ENCODE measurements at places on chromosomes 5 and 9. TPM values are rescaled to one million over a fixed set of nuclear protein-coding genes. Genes with fewer than 3 reads are reported as not detected.

GRCh38 chr5:45672271-45672670 is 23.9 kb downstream of the HCN1 start:
- no peaks in the 10 kb centered on the region for H3K27me3 ChIP-seq
- no peak for DNase-seq
- no peaks in the 10 kb centered on the region for H3K4me1 ChIP-seq

- peaks cover 11% of the 10 kb centered on the region for H3K4me1 ChIP-seq
- no peaks in the 10 kb centered on the region for H3K36me3 ChIP-seq
- H3K27ac ChIP-seq, result no peak overlapping the region
- no peaks in the 10 kb centered on the region for H3K27me3 ChIP-seq
- DNase-seq, result no peak
These were observed 7.8 kb upstream of the TEX48 start for GRCh38 chr9:114689813-114690212.

GRCh38 chr9:102551346-102551745 is 443.8 kb upstream of the CYLC2 start:
- no peaks in the 10 kb centered on the region for H3K4me1 ChIP-seq
- no peak for DNase-seq
- H3K27ac ChIP-seq, result no peak overlapping the region
- no peak overlapping the region for H3K4me3 ChIP-seq
- no peaks in the 10 kb centered on the region for H3K27me3 ChIP-seq

DNA sequence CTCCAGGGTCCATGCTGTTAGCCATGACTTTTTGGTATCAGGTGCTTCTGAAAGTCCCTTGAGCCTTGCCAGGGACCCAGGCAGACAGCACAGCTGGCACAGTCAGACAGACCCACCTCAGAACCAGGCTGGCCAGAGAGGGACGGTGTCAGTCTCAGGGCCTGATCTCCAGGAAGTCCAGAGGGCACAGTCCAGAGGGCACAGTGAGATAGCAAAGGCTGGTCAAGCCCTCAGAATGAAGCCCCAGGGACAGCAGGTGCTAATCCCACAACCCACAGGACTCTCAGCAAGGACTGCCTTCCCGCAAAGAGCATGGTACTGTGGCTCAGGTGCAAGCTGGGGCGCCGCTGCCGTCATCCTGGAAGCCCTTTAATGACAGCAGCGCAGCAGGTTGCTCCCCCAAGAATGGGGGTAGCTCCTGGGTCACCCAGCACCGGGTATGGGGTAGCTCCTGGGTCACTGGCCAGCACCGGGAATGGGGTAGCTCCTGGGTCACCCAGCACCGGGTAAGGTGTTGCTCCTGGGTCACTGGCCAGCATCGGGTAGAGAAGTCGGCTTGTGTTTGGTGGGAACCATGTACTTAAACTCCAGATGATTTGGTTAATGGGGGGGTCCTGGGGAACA is 105.6 kb upstream of the PHYKPL start:
- H3K4me3 ChIP-seq, result no peak overlapping the region
- H3K4me1 ChIP-seq, result no peaks in the 10 kb centered on the region
- H3K36me3 ChIP-seq, result no peaks in the 10 kb centered on the region
- DNase-seq, result no peak

DNA sequence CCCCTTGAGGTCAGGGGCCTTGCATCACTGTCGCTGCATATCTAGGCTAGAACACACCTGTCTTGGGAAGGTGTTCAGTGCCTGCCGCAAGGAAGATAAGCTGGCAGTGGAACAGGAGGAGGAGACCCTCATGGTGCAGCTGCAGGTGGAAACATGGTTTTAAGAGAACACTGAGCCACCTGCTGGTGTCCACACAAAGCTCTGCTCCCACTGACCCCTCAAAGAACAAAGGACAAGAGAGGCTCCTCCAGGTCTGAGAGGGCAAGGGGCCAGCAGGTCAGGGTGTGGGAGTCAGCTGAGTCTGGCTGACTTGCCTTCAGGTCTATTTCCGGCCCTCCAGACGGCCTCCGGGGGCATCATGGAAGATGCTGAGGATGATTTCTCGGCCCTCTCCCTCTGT is 210.1 kb upstream of the TBCA start:
- H3K27me3 ChIP-seq, result peaks cover 5% of the 10 kb centered on the region
- no peak overlapping the region for H3K27ac ChIP-seq
- H3K4me3 ChIP-seq, result no peak overlapping the region
- no peaks in the 10 kb centered on the region for H3K4me1 ChIP-seq
- H3K36me3 ChIP-seq, result no peaks in the 10 kb centered on the region

The ARID3C gene
- not detected for total RNA-seq

- H3K27ac ChIP-seq, result no peak overlapping the region
- no peak for DNase-seq
- no peaks in the 10 kb centered on the region for H3K27me3 ChIP-seq
- H3K4me3 ChIP-seq, result no peak overlapping the region
These were observed 3.4 kb downstream of the PCDHGC5 start for GRCh38 chr5:141492168-141492885.

DNA sequence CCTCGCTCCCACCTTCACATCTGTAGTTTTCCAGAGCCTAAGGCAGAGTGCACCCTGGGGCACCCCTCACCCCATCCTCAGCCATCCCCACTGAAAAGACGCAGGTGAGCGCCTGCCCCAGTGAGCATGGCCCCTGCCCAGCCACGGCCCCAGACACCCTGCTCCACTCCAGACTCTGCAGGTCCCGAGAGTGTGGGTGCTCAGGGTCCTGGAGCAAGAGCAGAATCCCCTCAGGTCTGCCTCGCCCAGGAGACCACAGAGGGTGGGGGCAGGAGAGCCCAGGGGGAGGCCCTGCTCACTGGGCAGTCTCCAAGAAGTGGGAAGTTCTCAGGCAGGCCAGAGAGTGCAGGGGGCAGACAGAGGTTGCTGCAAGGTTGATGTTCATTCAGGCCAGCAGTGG is 158.6 kb upstream of the PPP1R26 start:
- no peaks in the 10 kb centered on the region for H3K4me1 ChIP-seq
- H3K27ac ChIP-seq, result no peak overlapping the region
- no peaks in the 10 kb centered on the region for H3K36me3 ChIP-seq
- DNase-seq, result no peak
- H3K4me3 ChIP-seq, result no peak overlapping the region
- no peaks in the 10 kb centered on the region for H3K27me3 ChIP-seq

DNA sequence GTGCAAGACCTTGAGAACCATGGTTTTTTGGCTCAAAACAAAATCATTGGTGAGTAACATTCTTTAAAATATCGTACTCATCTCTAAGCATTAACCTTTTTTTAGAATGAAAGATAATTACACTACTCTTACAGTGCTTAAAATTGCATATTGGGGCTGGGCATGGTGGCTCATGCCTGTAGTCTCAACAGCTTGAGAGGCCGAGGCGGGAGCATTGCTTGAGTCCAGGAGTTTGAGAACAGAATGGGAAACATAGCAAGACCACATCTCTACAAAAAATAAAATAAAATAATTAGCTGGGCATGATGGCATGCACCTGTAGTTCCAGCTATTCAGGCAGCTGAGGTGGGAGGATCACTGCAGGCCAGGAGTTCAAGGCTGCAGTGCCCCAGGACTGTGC is 2.9 kb upstream of the RECK start:
- no peak for DNase-seq
- H3K27ac ChIP-seq, result no peak overlapping the region
- H3K4me1 ChIP-seq, result peaks cover 17% of the 10 kb centered on the region
- no peaks in the 10 kb centered on the region for H3K36me3 ChIP-seq
- no peak overlapping the region for H3K4me3 ChIP-seq
- no peaks in the 10 kb centered on the region for H3K27me3 ChIP-seq

DNA sequence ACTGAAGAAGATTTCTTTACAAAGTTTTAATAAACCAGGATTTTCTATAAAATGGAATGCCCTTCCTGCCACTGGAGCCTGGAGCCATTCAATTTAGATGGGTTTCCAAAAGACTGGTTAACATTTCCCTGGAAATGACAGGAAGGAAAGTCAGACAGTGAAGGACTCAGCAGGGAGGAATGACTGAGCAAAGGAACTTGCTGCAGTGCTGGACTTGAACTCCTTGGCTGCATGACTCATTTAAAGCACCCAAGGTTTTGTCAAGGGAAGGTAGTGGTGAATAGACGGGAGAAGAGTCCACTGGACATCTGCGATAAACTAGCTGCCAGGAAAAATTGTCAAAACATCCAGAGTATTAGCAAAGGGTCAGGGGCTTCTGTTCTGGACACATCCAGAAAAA is 163.8 kb upstream of the SLC28A3 start:
- H3K27me3 ChIP-seq, result no peaks in the 10 kb centered on the region
- H3K4me1 ChIP-seq, result no peaks in the 10 kb centered on the region
- DNase-seq, result no peak
- no peak overlapping the region for H3K4me3 ChIP-seq

DNA sequence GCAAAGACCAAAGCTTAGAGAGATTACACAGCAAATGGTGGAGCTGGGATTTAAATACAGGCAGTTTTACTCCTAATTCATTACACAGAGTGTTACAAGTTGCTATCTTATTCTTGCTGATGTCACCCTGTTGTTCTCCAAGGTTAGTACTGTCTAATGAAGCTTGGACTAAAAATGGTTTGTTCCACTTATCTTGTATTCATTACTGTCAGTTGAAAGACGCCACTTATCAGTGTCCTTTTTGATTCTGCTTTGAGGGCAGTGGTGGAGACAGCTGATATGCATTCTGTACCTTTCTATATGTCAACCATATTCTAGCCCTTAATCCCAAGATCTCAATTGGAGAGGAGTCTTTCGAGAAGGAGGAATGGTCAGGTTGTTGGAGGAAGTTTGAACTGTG is 14.0 kb upstream of the DENND4C start:
- no peaks in the 10 kb centered on the region for H3K36me3 ChIP-seq
- H3K27ac ChIP-seq, result no peak overlapping the region
- no peak for DNase-seq
- H3K4me1 ChIP-seq, result no peaks in the 10 kb centered on the region
- no peak overlapping the region for H3K4me3 ChIP-seq

DNA sequence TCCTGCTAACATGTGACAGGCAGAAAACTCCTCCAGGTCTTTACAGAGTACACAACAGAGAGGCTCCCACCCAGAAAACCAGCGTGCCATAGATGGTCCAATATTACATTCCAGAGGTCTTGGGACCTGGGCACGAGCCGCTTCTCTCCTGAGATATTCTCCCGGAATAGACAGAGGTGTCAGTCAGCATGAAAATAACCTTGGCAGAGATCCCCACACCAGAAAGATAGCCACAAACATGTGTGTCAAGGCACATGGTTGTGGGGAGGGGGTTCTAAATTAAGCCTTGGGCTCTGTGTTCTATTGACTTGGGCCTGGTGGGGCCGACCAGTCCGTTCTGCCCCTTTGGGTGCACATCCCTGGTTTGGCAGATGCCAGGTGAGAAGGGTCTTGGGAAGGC is 78.4 kb downstream of the BOD1 start:
- no peak overlapping the region for H3K4me3 ChIP-seq
- H3K27me3 ChIP-seq, result 0 out of 2 replicates have a peak, but pooled peaks cover 1% of the 10 kb centered on the region
- H3K27ac ChIP-seq, result no peak overlapping the region
- H3K4me1 ChIP-seq, result no peaks in the 10 kb centered on the region
- no peak for DNase-seq

DNA sequence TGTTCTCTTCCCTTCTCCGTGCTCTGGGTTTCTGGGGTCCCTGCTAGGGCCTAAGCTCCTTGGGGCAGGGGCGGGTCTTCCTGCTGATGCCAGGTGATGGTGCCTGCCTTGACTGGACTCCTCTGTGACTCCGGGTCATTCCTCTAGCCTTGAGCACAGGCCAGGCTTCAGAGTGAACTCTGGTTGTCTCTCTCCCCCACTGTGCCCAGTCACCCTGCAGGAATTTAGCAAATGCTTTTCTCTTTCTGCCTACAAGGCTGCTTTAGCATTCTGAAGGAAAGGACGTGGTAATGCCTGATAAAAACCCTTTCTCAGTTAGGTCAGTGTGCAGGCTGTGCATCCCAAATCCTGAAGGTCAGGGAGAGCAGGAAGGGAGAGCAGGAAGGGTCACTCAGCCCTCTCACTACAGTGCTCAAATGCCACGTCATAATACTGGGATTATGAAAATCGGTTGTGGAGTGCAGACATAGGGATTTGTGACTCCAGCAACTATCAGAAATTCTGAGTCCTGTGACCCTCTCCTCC is 2.7 kb downstream of the CXCL14 start:
- 0 out of 2 replicates have a peak, but pooled peaks cover 1% of the 10 kb centered on the region for H3K4me1 ChIP-seq
- H3K27me3 ChIP-seq, result peaks cover 57% of the 10 kb centered on the region
- no peak overlapping the region for H3K4me3 ChIP-seq

All from IMR-90 (cell line).